AG04449 (cell line): ENCODE measurements at places on chromosomes 4 and X.

- DNase-seq, result no peak
Observed at GRCh38 chrX:19075754-19076153, 46.5 kb downstream of the ADGRG2 start.

DNA sequence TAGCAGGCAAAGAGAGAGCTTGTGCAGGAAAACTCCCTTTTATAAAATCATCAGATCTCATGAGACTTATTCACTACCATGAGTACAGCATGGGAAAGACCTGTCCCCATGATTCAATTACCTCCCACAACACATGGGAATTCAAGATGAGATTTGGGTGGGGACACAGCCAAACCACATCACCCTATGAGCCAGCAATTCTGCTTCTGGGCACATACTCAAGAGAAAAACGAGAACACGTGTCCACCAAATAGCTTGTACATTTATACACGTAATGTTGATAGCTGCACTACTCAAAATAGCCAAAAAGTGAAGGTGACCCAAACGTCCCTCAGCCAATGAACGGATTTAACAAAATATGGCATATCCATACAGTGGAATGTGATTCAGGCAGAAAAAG, 94.5 kb upstream of the DHRSX start:
- no peak for DNase-seq

- no peak for DNase-seq
Observed at GRCh38 chr4:168972596-168972995, 37.5 kb downstream of the CBR4 start.

DNA sequence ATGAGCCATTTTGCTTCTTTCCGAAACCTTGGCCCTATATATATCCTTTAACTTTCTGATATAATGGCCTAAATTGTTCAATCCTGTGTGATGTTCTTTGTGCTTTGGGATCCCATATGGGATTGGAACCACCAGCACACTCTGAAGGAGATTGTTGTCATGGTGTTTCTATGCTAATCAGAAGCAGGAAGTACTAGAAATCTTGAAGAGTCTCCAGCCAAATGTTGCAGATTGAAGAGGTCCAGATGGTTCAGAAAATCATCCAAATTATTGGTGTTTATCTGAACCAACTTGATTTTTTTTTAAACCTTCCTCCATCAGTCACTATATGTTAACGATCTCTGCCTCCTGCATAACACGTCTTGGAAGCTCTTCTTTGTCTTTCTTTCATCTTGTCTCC, 72.8 kb downstream of the KIT start:
- DNase-seq, result no peak

GRCh38 chr4:95982516-95982915, 142.6 kb downstream of the PDHA2 start:
- no peak for DNase-seq

- DNase-seq, result no peak
Observed at GRCh38 chr4:138056541-138056940, 185.6 kb downstream of the SLC7A11 start.

GRCh38 chrX:56069299-56069931, 162.7 kb upstream of the KLF8 start:
- DNase-seq, result no peak

DNA sequence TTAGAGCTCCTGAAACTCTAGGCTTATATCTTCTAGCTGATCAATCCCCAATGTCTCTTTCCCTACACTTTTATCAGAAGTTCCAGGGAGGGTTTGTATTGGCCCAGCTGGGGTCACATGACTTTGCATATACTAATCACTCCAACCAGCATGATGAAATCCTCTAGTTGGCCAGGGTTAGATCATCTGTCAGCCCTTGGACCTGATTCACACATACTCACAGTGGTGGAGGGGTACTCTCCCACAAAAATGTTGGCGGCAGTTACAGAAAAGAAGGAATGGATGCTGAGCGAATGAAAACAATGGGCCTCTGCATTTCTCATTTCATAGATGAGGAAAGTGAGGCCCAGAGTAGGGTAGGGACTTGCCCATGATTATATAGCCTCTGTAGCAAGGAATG, 151.1 kb downstream of the PJA1 start:
- DNase-seq, result no peak

DNA sequence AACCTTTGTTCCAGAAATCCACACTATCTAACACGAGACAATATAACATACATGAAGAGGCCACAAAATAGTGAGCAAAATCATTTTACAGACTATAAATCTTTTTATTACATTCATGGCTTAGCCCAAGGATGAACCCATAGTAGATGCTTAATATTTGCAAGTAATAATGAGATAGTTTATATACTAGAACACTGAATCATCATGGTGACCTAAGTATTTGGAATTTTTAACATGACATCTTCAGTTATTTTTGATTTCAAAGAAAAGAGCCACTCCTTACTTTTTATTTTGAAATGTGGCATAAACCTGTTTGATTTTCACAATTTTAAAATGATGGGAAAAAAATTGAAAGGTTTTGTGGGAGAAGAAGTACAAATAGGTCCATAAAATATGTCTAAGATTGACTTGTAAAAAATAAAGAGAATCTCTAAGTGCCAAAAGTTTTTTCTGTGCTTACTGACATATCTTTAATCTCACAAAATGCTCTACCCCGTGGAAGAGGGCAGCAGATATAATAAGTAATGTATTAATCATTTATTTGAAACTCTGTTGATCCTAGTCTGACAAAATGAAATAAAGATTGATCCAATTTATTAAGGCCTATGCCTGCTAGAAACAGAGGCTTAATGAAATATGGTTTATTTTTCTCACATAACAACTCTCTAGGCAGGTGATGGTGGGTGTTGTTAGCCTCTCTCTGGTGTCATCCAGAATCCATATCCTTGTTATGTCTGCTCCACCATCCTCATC, 224.5 kb upstream of the CENPE start:
- DNase-seq, result no peak

GRCh38 chr4:152467101-152467500, 68.8 kb downstream of the FBXW7 start:
- no peak for DNase-seq

- no peak for DNase-seq
Observed at GRCh38 chrX:43087830-43088229, 309.9 kb upstream of the PPP1R2C start.

DNA sequence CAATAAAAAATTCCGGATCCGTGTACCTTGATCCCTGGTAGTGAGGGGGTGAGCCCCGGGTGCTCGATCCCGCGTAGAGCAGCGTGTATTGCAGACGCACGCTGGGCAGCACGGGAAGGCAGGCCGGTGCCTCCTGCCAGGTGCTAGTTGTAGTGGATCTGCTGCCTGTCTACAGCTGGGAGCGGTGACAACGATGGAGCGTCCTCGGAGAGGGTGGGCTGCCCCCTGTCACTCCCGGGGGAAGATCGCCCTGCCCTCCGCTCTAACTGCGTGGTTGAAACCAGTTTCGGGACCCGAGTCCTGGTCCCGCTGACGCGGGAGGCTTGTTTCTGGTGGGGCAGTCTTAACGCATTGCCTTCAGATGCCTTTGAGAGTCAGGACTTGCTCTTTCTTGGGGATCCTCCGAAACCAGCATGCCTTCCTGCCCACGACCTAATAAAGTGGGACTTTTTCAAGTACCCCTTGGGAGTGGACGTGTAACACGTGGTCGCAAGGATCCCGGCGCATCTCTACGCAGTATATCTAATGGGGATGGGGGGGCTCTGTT, 2.7 kb upstream of the NKX6-1 start:
- no peak for DNase-seq

- no peak for DNase-seq
Observed at GRCh38 chrX:23514082-23514481, 153.2 kb upstream of the PRDX4 start.

DNA sequence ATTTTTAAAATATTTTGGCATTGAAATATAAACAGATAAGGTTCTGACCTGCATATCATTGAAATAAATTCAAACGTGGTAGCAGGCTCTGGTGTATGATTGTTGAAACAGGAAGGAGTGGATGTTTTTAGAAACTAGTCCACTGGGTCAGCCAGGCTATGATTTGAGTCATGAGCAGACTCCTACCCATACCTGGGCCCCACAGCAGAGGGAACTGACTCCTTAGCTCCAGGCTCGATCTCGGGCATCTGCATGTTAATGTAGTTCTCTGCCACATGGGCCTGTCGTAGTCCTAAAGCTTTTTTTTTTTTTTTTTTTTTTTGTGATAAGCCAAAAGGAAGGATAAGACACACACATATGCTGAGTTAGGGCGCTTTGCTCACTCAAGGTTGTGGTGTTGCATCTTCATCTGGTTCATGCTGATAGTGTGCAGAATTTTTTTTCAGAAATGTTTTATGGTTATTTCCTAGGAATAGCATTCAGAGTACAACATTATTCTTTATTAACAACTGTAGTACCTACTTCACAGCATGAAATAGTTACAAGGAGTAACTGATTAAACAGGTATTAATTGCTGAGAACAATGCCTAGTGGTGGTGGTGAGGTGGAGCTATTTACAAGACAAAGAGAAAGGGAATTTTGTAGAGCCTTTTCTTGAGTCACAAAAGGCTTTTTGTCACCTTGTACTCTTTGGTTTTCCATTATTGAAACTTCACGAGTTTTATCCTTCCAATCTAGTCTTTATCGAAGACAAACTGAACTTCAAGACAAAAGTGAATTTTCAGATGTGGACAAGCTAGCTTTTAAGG, 27.3 kb downstream of the OFD1 start:
- no peak for DNase-seq

GRCh38 chr4:53716011-53716410, 124.7 kb upstream of the LNX1 start:
- no peak for DNase-seq

- no peak for DNase-seq
Observed at GRCh38 chrX:123361371-123361770, 177.3 kb downstream of the GRIA3 start.

DNA sequence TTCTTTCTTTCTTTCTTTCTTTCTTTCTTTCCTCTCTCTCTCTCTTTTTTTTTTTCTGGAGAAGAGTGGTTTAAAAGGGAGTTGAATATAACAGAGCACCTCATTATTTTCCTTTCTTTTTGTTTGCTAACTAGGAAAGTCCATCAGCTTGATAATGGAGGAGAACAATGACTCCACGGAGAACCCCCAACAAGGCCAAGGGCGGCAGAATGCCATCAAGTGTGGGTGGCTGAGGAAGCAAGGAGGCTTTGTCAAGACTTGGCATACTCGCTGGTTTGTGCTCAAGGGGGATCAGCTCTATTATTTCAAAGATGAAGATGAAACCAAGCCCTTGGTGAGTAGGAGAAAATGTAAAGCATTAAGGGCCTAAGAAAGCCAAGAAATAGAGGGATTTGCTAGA, 95.4 kb downstream of the ARHGAP24 start:
- no peak for DNase-seq

DNA sequence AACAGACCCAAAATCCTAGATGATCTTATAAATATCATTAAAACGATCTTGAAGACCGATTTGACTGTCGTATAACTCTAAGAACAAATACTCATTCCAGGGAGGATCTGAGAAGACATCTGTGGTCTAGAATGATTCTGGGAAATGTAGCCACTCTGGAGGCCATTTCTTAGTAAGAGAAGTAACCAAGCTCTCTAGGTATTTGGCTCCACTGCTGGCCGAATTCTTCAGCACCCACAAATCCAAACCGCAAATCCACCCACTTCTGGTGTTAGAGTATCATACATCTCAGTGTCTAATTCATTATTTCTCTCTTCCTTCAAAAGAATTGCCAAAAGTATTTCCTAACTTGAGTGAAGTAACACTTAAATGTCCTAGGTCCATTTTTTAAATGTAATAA, 23.9 kb downstream of the KLHL5 start:
- no peak for DNase-seq

- no peak for DNase-seq
Observed at GRCh38 chr4:108396900-108397497, 223.4 kb upstream of the RPL34 start.

GRCh38 chr4:126986005-126986404, 646.8 kb upstream of the INTU start:
- DNase-seq, result no peak

GRCh38 chr4:182628544-182628943, 288.6 kb downstream of the DCTD start:
- DNase-seq, result no peak

GRCh38 chr4:122086338-122087065, 65.6 kb upstream of the BLTP1 start:
- no peak for DNase-seq

DNA sequence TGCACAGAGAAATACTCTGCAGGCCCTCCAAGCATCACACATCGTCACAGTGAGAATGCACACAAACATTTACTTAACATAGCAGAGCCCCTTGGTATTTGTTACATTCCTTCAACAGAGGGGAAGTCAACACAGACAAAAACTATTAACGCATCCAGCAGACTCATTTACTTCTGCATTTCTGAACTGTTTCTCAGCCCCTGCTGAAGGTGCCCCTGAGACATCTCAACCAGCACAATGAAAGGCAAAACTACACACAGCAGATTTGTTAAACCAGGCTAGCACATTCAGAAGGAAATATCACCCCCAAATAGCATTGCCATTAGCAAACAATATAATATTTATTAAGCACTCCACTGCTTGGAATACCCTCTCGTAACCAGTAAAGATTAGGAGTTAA, 367.0 kb downstream of the RAB28 start:
- no peak for DNase-seq
